CMK (cell line): ENCODE measurements at places on chromosomes 16 and 17.

DNA sequence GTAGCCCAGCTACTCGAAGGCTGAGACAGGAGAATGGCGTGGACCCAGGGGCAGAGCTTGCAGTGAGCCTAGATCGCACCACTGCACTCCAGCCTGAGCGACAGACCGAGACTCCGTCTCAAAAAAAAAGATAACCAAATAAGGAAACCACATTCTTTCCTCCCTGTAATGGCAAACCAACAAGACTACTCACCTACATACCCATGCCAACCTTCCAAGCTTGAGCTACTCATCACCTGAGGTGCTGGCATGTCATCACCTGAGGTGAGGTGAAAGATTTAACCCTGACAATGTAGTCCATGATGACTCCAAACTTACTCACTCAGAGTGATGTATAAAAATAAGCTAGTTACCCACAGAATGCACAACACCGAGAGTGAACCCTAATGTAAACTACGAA lies 85.2 kb downstream of the SMG6 start:
- no peak for DNase-seq

- peak; percentile 78 for DNase-seq
These were observed 4.9 kb downstream of the MLKL start for GRCh38 chr16:74695450-74696422.

DNA sequence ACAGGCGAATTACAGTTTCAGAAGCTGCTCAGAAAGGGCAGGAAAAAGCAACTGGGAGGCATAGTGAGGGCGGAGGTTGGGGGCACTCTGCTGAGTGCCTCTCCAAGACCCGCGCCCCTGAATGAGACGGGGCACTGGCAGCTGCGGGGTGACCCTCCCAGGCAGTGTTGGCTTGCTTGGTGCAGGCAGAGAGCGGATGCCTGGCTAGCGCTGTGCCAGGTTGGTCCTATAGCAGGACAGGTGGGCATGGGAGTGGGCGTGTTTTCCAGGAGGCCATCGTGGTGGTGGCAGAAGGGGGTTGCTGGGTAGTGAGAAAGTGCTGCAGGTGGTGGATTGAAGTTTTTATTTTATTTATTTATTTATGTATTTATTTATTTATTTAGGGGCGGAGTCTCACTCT lies 16.0 kb upstream of the SBK1 start:
- DNase-seq, result no peak

DNA sequence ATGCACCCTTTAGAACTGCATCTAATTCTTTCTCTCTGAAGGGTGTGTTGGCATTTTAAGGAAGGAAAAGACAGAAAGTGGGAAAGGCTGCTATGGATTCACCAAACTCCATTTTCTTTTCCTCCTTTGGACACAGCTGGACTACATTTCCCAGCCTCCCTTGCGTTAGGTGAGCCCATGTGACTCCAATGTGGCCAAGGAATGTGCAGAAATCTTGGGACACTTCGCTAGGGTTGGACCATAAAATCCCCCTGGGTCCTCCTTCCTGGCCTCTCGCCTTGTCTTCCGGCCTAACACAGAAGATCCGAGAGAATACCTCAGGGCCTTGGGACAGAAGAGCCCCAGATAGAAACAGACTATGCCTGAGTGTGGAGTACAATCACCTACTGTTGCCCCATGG lies 56.3 kb downstream of the ABCC12 start:
- DNase-seq, result no peak

GRCh38 chr16:19011169-19011731 lies 27.5 kb downstream of the TMC7 start:
- DNase-seq, result no peak

GRCh38 chr17:77410470-77410869 lies 269.7 kb downstream of the SEC14L1 start:
- DNase-seq, result no peak

DNA sequence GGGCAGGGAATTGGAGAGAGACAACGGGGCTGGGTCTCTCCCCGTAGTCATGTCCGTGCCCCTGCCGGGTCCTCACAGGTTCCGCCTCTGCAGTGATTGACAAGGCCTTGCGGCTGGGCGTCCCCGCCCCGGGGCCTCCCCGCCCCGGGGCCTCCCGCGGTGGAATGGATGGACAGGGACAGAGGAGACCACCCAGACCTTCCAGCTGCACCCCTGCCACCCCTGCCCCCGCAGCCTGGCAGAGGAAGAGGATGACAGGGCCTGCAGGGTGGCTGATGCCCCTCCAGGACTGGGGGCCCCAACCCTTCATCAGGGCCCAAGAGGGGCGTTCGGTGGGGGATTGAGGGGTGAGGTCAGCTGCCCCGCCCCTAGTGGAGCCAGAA lies 216.4 kb upstream of the CIBAR2 start:
- DNase-seq, result no peak
